ENCODE measurements at places on chromosomes 6 and 20.

DNA sequence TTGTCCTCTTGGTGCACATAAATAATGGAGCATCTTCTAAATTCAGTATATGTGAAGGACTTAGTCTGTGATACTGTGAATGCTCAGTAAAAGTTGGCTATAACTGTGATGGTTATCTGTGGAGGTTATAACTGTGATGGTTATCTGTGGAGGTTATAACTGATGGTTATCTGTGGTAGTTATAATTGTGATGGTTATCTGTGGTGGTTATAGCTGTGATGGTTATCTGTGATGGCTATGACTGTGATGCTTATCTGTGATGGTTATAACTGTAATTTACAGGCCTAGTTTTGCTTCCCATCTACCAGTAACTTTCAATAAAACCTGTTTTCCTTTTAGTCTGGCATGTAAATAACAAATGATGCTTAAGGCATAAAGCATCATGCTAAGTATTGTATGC lies 16.5 kb downstream of the PTK7 start:
- DNase-seq = no peak

GRCh38 chr6:100447081-100447899 lies 17.4 kb downstream of the SIM1 start:
- no peak for DNase-seq

DNA sequence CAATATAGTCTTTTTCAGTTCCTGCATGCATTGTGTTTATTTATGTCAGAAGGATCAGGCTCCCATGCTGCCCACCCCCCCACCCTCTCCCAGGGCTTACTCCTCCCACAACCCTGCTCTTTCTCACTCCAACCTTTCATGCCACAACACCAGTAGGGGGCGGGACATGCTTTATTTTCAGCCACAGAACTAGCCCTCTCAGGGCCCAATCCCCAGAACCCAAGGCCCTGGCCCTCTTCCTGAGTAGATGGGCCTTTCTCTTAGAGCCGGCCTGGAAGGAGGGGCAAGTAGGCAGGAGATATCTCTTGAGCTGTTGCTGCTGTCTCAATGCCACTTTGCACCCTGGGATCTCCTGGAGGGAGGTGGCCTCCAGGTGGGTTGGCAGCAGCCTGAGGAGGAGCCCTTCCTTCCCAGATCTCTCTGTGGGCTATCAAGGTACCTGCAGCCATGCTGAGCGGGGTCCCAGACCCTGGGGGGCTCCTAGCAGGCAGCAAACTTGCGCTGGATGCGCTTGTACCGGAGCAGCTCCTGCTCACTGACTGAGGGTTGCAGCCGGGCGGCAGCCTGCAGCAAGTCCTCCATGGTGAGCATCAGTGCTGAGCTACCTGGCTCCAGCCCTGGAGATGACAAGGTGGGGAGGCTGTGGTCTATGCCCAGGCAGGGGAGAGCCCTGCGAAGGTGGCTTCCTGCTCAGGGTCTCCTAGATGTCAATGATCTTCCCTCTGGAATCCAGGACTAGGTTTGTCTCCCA lies 3.5 kb downstream of the GNMT start:
- no peak for DNase-seq

- no peak for DNase-seq
These were observed 270 bp upstream of the TIAM2 start for GRCh38 chr6:154994836-154995253.

DNA sequence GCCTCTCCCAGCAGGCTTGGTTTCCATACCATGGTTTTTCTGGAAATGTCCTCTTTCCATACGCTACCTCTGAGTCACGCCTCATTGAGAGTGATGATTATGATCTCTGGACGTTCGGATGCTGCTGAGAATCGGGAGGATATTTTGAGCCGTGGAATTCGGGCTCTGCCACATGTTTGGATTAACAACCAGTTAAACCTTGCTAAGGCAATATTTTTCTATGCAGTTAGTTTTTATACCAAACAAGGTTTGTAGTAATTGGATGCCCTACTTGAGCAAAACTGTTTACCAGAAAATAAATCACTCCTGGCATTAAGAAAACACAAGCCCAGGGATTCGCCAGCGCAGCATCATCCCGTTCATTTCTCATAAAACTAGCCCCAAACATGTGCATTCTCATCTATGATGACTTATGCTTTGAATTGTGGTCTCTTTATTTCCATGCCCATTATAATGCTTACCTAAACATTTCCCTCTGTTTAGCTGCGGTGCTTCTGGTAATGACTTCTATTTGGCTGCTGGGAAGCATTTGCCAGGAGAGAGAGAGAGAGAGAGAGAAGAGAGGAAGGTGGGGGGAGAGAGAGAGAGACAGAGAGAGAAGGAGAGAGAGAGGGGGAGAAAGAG lies 198.9 kb downstream of the CLIC5 start:
- no peak for DNase-seq

DNA sequence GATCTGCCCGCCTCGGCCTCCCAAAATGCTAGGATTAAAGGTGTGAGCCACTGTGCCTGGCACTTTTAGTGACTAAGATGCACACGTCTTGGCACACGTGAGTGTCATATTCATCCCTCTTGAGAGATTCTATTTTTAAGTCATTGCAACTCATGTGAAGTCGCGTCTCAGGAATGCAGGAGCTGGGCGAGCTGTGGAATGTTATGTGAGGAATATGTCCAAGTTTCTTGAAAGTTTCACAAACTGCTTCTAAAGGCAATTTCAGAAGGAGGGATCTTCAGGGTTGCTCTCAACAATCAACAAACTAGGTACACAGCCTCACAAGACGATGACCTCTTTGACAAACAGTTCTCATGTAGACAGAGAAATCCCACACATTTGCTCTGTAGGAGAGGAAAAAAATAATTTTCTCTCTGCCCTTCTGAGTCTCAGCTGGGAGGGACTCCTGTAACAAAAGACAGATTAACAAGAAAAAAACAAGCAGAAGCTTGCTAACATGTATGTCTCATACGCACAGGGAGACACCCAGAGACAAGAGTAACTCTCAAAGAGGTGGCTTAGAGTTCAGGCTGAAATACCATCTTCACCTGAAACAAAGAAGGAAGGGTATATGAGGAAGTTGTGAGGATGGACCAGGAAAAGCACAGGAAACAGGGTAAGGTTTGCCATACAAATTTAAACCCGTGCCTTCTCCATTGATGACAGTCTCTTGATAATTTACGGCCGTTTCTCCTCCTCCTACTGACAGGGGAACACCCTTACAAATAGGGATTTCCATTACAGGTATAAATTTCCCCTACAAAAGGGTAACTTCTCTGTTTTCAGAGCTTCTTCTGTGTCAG lies 45.3 kb upstream of the FAM50B start:
- peak; percentile 84 for DNase-seq

- no peak for DNase-seq
These were observed 850.9 kb downstream of the TFAP2A start for GRCh38 chr6:9564021-9564420.
